H1 (cell line): ENCODE measurements at places on chromosomes 7 and 10.
A peak's percentile ranks its signal among the peaks of the same experiment; 100 is the strongest.

- H3K27ac ChIP-seq = no peak overlapping the region
- no peaks in the 10 kb centered on the region for H3K36me3 ChIP-seq
- H3K4me3 ChIP-seq = no peak overlapping the region; the same call in 1 of the 2 replicates
- H3K27me3 ChIP-seq = no peaks in the 10 kb centered on the region
- H3K4me1 ChIP-seq = no peaks in the 10 kb centered on the region
These were observed 3.2 kb upstream of the ZNF789 start for GRCh38 chr7:99469381-99470065.

GRCh38 chr7:28149291-28150101 is 31.1 kb downstream of the JAZF1 start:
- H3K27me3 ChIP-seq = no peaks in the 10 kb centered on the region
- no peaks in the 10 kb centered on the region; the same call in 1 of the 2 replicates for H3K36me3 ChIP-seq
- no peaks in the 10 kb centered on the region for H3K4me1 ChIP-seq
- H3K4me3 ChIP-seq = no peak overlapping the region

GRCh38 chr10:72016608-72017300 is 52.6 kb downstream of the CHST3 start:
- H3K4me3 ChIP-seq = no peak overlapping the region
- no peaks in the 10 kb centered on the region for H3K27me3 ChIP-seq
- no peaks in the 10 kb centered on the region for H3K4me1 ChIP-seq
- no peaks in the 10 kb centered on the region for H3K36me3 ChIP-seq
- no peak for DNase-seq
- H3K27ac ChIP-seq = no peak overlapping the region

DNA sequence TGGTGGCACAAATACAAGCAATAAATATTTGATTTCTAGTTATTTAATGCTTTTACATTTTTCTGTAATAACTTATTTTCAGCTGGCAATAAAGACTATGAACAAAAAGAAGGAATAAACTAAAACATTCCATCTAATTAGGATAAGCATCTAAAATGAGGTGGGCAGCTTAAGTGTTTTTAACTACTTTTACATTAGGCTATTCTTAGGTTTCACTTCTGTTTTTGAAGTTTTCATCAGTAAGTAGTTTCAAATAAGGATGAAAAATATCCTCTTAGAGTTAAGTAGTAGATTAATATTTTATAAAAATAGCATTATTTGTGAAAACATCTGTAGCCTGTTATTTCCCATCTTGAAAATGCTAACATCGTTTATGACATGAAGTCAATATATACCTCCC is 15.9 kb downstream of the NT5C2 start:
- H3K4me3 ChIP-seq = no peak overlapping the region
- H3K36me3 ChIP-seq = peaks cover 29% of the 10 kb centered on the region
- H3K27me3 ChIP-seq = no peaks in the 10 kb centered on the region
- no peak for DNase-seq
- H3K4me1 ChIP-seq = no peaks in the 10 kb centered on the region
- H3K27ac ChIP-seq = no peak overlapping the region

GRCh38 chr10:1412531-1413189 is 324.7 kb downstream of the ADARB2 start:
- no peak overlapping the region for H3K4me3 ChIP-seq
- H3K36me3 ChIP-seq = no peaks in the 10 kb centered on the region
- no peak for DNase-seq
- no peaks in the 10 kb centered on the region for H3K27me3 ChIP-seq
- H3K27ac ChIP-seq = no peak overlapping the region

DNA sequence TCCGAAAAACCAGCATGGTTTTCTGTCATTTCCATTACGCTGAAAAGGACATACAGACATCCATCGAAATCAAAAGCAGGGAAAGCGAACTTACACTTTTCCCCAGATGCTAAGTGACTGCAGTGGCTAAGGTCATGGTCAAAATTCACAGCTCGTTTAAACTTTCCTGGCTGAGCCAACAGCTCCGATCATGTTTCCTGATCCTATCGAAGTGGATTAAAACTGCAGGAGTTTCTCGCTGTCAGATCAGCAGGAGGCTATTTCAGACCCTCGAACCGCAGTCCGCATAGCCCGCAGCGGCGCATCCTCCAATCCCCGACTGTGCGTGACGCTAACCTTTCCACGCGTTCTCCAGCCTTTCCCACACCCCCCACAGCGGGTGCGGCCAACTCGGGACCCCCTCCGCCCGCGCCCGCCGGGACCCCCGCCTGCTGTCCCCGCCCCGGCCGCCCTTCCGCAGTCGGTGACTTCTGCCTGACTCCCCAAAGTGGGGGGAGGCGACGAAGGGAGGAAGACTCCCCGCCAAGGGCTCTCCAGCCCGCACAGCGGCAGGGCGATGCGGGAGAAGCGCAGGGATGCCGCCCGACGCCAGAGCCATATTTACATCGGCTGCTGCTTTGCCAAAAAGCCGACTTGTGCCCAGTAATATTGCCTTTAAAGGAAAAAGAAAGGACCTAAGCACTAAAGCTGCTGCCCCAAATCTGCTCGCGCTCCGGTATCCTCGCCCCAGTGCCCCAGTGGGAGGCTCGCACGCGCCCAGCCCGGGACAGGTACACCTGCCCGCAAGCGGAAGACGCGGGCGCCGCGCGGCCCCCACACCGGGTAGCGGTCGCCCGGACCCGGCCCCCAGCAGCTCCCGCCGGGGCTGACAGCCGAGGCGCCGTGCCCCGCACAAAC is 1.2 kb downstream of the PIP4K2A start:
- H3K27me3 ChIP-seq = peaks cover 6% of the 10 kb centered on the region
- H3K4me3 ChIP-seq = peak overlapping the region; percentile 52
- no peaks in the 10 kb centered on the region for H3K4me1 ChIP-seq
- no peak for DNase-seq
